ENCODE measurements at places on chromosomes 7 and 10.

DNA sequence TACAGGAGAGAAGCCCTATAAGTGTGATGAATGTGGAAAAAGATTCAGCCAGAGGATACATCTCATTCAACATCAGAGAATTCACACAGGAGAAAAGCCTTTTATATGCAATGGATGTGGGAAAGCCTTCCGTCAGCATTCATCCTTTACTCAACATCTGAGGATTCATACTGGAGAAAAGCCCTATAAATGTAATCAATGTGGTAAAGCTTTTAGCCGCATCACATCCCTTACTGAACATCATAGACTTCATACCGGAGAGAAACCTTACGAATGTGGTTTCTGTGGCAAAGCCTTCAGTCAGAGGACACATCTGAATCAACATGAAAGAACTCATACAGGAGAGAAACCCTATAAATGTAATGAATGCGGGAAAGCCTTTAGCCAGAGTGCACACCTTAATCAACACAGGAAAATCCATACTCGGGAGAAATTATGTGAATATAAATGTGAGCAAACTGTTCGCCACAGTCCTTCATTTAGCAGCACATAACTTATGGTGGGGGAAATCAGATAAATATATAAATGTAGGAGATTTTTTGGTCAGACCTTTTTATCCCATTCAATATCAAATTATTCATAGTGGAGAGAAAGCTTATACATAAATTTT is 12.1 kb upstream of the MRPS17 start:
- no peak for DNase-seq

DNA sequence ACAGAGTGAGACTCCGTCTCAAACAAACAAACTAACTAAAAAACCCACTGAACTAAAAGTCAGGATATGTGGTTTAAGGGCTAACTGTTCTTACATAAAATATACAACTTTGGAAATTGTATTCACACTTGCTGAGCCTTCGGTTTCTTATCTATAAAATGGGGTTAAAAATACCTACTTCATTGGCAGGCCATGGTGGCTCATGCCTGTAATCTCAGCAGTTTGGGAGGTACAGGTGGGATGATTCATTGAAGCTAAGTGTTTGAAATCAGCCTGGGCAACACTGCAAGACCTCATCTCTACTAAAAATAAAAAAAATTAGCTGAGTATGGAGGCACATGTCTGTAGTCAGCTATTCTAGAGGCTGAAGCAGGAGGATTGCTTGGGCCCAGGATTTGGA is 115.4 kb upstream of the KLF6 start:
- no peak for DNase-seq

- DNase-seq, result no peak
Observed at GRCh38 chr10:34907743-34908430, 92.8 kb upstream of the PARD3 start.

- DNase-seq, result no peak
Observed at GRCh38 chr7:16891338-16891737, 9.6 kb upstream of the AGR3 start.

DNA sequence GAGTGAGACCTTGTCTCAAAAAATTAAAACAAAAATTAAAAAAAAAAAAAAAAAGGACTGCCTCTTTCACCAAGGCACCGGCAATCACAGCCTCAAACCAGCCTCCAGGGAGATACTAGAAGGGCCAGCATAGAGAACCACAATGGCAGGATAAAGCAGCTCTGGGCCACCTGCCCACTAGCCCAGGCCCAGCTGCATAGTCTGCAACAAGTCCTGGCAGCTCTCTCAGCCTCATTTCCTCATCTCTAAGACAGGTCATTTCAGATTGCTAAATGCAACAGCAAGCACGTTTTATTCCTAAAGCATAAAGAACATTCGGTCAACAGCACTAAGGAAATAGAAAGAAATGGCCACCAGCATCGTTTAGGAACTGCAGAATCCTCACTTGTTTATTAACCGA is 28.8 kb downstream of the XPNPEP1 start:
- DNase-seq, result no peak

- DNase-seq, result no peak
Observed at GRCh38 chr10:14382022-14382421, 51.3 kb upstream of the FRMD4A start.

DNA sequence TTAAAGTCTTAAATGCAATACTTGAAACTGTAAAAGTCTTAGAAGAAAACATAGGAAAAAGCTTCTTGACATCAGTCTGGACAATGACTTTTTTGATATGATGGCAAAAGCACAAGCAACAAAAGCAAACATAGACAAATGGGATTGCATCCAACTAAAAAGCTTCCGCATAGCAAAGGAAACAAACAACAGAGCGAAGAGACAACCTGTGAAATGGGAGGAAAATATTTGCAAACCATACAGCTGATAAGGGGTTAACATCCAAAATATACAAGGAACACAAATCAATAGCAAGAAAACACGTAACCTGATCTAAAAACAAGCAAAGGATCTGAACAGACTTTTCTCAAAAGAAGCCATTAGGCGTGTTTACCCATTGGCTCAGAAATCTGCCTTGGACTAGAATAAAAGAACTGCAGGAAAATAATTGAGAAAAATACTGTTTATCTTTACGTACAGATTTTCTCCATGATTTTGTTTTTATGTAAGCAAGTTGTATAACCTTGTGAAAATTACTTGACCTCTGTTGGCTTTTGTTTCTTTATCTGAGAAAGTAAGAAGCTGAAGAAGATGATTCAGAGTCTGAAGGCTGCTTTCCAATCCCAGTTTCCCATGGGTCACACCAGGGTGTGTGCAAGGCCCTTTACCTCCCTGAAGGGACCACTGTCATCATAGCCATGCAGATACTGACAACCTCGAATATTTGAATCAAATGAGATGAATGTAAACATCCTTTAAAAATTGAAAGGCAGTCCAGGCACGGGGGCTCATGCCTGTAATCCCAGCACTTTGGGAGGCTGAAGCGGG is 99.1 kb upstream of the LANCL2 start:
- DNase-seq, result no peak

DNA sequence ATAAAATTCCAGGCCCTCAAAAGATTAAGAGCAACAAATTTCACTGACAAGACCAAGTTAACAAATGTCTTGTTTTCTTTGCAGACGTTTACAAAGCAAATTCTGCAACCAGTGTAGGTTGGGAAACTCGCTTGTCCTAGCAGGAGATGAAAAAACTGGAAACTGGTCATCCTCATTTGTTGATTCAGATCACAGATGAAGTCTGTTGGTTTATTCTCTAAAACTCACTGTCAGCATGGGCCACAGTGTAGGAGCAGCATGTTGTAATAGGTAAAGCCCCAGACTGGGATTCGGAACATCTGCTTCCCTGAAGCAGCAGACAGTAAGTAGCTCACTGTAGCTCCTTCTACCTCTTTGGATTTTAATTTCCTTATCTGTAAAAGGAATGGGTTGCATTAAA is 31.5 kb downstream of the PANK1 start:
- DNase-seq, result no peak

DNA sequence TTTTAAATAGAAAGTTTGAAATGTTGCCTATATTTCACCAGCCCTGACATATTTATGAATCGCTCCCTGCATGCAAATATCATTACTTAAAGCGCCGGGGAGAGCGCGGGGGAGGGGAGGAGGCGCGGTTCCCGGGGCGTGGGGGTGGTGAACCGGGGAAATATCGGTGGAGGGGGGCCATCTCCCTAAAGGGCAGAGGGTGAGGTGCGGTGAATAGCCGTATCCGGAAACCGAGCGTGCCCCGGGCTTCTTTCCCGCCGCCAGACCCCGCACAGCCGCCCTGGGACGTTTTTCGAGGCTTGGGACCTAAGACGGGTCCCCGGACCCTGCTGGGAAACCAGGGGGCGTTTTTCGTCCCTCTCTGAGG is 6.9 kb upstream of the ZNF503 start:
- DNase-seq, result no peak

GRCh38 chr7:81025360-81025759 is 106.5 kb upstream of the SEMA3C start:
- no peak for DNase-seq

DNA sequence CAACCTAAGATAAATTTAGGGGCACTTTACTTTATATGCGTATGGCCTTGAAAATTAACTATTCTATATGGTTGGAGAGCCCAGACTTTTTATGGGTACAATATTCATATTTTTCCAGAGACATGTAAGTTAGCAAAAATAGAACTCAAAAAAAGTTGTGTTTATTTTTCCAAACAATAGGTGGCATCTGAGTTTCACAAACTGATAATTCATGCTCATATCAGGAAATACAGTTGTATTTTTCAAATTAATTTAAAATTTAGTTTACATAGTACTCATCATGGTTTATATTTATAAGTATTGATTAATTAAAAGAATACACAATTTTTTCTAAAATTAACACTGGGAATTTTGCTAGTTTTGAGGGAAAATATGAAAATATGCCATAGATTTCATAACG is 34.6 kb downstream of the ANKRD7 start:
- no peak for DNase-seq

DNA sequence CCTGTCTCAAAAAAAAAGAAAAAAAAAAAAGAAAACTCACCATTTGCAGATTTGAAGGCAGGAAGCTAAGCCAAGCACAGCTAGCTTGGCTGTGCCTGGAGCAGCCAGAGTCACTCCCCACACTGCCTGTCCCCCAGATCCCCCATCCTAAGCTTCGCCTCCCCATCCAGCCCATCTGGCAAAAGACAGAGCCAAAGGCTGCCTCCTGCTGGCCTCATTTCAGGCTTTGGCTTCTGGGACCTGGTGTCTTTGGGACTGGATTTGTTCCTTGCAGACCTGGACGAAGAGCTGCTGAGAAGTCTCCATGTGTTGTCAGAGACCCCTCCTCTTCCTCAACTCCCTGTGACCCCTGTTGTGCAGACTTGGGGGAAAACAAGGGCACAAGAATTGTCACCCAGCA is 8.1 kb downstream of the ASL start:
- no peak for DNase-seq

DNA sequence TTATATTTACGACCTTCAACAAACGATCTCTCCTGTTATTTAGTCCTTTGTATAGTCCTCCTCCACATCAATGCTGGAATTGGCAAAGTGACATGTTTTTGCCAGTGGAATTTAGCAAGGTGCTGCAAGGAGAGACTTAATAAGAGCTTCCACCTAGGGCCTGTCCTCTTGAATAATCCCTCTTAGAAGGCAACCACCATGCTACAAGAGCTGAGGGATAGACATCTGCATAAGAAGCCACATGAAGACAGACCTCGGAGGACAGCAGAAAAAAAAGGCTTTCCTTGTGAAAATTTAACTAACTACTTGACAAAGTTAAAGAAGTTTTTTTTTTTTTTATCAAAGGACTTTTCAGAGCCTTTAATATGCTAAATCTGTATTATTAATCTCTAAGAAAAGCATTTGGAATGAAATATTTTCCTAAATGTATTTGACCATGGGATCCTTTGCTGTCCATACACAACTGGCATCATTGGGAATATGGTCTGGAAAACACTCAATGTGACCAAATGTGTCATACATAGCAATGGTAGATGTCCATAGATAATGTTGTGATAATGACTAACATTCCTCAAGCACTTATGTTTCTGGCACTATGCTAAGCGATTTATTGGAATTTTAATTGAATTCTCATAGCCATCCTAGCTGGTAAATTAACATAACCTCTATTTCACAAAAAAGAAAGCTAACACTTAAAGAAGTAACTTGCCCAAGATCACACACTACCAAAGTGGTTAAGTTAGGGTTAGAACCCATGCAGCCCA is 13.2 kb downstream of the HYCC1 start:
- no peak for DNase-seq

- DNase-seq, result no peak
Observed at GRCh38 chr10:86110156-86110786, 256.3 kb downstream of the GRID1 start.

GRCh38 chr7:77788327-77788902 is 9.8 kb downstream of the TMEM60 start:
- no peak for DNase-seq

- DNase-seq, result no peak
Observed at GRCh38 chr7:770741-771166, 43.7 kb upstream of the PRKAR1B start.

GRCh38 chr10:111440501-111440900 is 363.7 kb downstream of the ADRA2A start:
- DNase-seq, result no peak

DNA sequence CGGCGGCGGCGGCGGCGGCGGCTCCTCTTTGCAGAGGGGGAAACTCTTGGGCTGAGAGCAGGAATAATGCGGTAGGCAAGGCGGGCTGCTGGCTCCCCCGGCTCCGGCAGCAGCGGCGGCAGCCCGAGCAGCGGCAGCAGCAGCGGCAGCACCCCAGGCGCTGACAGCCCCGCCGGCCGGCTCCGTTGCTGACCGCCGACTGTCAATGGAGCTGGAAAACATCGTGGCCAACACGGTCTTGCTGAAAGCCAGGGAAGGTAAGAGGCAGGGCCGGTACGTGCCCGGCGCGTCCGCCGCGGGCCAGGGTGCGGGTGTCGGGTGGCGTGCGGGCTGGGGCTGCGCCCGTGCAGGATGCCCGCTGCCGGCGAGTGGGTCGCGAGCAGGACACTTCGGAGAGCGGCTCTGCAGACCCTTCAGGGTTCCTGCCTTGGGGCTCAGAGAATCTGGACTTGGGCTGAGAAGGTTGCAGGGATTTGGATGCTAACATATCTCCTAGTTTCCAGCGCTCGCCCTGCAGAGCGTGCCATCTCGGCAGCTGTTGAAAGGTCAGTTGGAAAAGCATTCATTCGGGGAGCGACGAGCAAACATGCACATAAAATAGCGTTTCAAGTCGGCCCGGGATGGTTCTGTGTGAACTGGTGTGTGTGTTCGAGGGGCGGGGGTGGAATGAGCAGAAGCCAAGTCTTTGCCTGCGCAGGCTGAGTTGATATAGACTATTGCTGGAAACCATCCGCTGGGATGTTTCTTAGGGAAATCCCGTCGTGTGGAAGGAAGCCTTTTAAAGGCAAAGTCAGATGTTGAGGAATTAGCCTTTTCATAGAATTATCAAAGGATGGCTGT is 562 bp downstream of the GRK5 start:
- DNase-seq, result peak; percentile 11

DNA sequence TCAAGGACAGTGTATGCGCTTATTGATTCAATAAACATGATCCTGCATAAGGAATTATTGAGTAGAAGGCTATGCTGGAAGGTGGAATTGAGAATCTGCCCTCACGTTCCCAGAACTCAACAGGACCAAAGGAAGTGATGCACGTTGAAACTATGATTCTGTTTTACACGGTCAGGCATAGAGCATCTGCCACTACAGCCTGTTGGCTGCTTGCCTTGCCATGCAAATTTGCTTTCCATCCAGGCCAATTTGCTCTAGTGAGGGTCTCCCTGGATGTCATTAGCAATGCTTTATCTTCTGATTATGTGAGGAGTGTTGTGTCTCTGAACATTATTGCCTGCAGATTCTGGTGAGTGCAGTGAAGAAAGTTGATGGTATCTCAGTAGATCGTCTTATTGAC is 132.9 kb downstream of the ADRA2A start:
- no peak for DNase-seq

DNA sequence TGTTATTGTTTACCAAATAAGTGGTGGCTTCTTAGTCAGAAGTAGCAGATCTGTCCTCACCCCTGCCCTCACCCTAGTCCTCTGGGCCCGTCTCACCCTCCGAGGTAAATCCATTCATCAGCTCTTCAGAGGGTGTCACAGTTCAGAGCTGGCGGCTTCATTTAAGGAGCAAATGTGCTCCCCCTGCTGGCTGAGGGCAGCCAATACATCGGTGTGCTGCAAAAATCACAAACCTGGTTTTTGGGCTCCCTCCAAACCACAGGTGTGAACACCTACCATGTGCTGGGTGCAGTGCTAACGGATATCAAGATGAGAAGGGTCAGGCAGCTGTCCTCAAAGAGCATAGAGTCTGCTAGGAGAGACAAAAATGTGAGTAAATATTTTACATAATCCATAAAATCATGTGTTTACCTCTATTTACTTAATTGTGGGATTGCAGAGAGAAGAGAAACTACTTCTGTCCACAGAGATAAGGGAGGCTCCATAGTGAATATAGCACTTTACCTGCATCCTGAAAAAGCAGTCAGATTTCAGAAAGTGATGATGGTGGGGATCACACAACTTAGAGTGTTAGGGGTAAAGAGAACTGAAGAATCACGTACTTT is 15.5 kb upstream of the CRTAC1 start:
- peak; percentile 18 for DNase-seq
